Activated B cell treated with CpG ODN at 0.5 μM for 24 hours (primary cell): ENCODE measurements at places on chromosomes 6 and 20. TPM values are rescaled to one million over a fixed set of nuclear protein-coding genes. Genes with fewer than 3 reads are reported as not detected.

GRCh38 chr6:129651291-129651691 is 58.7 kb downstream of the ARHGAP18 start:
- no peaks in the 10 kb centered on the region for H3K4me1 ChIP-seq
- no peaks in the 10 kb centered on the region for H3K36me3 ChIP-seq
- no peak overlapping the region for H3K4me3 ChIP-seq

- no peak overlapping the region for H3K27ac ChIP-seq
- no peaks in the 10 kb centered on the region for H3K36me3 ChIP-seq
- H3K27me3 ChIP-seq: no peaks in the 10 kb centered on the region
- H3K4me3 ChIP-seq: no peak overlapping the region
Observed at GRCh38 chr6:82687855-82688254, 324.2 kb downstream of the TPBG start.

- DNase-seq: no peak
- H3K36me3 ChIP-seq: no peaks in the 10 kb centered on the region
- no peaks in the 10 kb centered on the region for H3K4me1 ChIP-seq
- H3K27me3 ChIP-seq: no peaks in the 10 kb centered on the region
Observed at GRCh38 chr6:136067731-136068341, 182.3 kb downstream of the MTFR2 start.

PPDPF gene
- total RNA-seq: 170 and 172 TPM in 2 replicates
